Stimulated activated CD8-positive, alpha-beta memory T cell treated with anti-CD3 and anti-CD28 coated beads, Interleukin-4, amount 100 ng/mL, for 1 hour (primary cell): ENCODE measurements at places on chromosomes 3 and 15.

GRCh38 chr3:15512166-15512565 lies 9.3 kb downstream of the COLQ start:
- DNase-seq: no peak

DNA sequence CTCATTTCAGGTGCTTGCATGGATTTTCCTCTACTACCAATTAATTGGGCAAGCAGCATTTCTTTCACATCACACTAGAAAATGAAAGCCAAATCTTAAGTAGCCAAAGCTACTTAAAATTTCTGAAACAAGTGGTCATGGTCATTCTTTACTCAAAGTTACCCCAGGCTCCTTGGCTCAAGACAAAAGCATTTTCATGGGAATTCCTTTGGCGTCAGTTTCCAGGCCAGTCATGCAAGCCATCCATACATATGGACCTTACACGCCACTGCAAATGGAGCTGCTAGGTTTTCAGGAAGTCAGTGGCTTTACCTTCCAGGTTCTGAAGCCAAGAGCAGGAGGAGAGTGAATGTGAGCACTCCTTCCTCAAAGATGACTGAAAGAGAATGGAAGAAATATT lies 83.7 kb upstream of the IL12A start:
- no peak for DNase-seq

DNA sequence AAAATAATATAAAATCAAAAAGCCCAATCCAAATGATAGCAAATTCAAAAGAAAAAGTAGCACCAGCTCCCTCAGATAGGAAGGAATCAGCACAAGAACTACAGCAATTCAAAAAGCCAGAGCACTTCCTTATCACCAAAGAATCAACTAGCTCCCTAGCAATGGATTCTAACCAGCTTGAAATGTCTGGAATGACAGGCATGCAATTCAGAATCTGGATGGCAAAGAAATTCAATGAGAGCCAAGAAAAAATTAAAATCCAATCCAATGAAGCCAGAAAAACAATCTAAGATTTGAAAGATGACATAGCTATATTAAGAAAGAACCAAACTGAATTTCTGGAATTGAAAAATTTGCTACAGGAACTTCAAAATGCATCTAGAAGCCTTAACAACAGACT lies 1334.4 kb upstream of the ALCAM start:
- no peak for DNase-seq

DNA sequence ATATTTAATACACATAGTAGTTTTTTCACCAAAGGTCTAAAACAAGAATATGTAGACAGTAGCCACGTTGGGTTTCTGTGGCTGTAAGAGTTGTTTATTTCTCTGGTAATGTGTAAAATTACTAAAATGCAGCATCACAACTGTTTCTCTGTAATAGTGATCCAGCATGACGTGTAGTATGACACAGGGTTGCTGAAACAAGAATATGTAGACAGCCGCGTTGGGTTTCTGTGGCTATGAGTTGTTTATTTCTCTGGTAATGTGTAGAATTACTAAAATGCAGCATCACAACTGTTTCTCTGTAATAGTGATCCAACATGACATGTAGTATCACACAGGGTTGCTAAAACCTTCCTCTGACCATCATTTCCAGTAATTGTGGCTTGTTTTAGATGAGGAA lies 153.6 kb upstream of the ZNF717 start:
- DNase-seq: no peak

DNA sequence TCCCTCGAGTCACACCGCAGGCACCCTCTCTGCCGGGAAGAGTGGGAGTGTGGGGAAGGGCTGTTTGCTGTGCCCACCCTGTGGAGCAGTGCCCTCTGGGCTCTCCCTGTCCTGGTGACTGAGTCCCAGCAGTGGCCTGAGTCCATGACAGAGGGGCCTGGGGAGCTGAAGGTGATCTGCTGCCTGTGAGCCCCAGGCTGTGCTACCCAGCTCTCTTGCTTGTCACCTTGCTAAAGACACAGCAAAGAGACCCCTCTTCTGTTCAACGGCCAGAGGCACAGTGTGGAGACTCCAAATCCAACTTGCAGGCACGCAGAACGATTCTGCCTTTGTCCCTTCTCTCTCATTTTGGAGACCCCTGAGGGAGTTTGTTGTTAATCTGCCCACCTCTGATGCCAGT lies 232.6 kb downstream of the OPA1 start:
- DNase-seq: no peak
